Fibroblast of mammary gland (primary cell): ENCODE measurements at places on chromosomes 16 and 17.

GRCh38 chr17:2462481-2462880 is 49.2 kb downstream of the METTL16 start:
- no peak for DNase-seq

DNA sequence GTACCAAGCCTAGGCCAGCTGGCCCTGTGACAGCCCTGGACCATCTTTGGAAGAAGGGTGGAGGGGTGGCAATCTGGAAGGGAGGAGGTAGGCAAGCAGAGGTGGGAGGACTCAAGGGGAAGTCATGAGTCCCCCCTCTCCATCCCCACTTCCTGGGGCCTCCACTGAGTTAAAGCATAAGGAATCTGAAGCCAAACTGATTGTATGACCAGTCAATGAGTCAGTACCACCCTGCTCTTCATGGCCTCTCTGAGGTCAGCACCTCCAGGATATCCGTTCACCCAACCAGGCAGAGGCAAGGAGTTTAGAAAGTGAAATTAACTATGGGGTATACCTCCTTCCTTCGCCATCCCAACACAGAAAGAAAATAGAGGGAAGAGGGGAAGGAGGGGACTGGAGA is 272.7 kb downstream of the SOX9 start:
- DNase-seq = peak; percentile 91

DNA sequence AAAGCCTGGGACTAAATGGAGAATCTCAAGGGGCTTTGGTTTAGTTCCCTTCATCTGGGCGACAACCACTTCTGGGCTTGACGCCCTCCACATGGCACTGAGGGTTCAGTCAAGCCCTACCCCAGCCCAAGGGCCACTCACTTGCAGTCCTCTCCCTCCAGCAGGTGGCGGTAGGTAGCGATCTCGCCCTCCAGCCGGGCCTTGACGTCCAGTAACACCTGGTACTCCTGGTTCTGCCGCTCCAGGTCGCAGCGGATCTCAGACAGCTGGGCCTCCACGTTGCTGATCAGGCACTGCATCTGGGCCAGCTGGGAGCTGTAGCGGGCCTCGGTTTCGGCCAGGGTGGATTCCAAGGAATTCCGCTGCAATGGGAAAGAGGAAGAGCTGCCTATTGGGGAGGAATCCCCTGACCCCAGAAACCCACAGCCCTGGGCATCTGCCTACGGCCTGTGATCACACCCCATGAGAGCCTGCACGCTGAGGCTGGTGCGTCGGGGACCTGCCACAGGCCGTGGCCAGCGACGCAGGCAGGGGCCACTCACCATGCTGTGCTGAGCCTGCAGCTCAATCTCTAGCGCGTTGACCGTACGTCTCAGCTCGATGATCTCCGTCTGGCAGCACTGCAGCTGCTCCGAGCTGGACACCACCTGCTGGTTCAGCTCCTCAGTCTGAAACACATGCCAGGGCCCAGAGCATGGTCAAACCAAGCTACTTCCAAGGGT is 2.7 kb downstream of the KRT36 start:
- no peak for DNase-seq

- DNase-seq = no peak
Observed at GRCh38 chr17:7440113-7440833, 961 bp downstream of the FGF11 start.

GRCh38 chr16:65024767-65025178 is 97.1 kb downstream of the CDH11 start:
- peak; percentile 30 for DNase-seq

DNA sequence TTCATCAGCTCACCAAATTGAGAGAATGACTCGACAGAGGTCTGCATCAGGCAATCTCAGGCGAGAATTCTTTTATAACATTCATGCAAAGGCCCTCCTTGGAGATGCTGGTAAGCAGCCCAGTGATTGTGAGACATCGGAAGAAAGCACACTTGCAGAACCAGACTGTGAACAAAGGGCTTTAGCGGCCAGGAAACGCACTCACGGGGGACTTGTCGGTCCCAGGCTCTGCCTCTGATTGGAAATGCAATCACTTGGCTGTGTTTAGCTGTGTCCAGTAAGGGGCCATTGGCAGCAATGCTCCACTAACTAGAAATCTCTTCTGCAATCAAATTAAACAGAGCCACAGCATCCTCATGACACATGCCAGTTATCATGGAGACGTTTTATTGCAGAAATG is 226.7 kb upstream of the CDH13 start:
- no peak for DNase-seq

GRCh38 chr16:84752600-84752999 is 52.8 kb downstream of the USP10 start:
- DNase-seq = no peak

- peak; percentile 41 for DNase-seq
Observed at GRCh38 chr17:77420095-77420803, 279.5 kb downstream of the SEC14L1 start.

- no peak for DNase-seq
Observed at GRCh38 chr16:28316054-28316453, 23.7 kb downstream of the SBK1 start.

GRCh38 chr17:45641541-45641940 is 142.6 kb upstream of the CRHR1 start:
- no peak for DNase-seq

GRCh38 chr17:44095647-44096496 is 25.3 kb downstream of the G6PC3 start:
- peak; percentile 91 for DNase-seq

GRCh38 chr17:8687737-8688466 is 56.7 kb downstream of the CCDC42 start:
- no peak for DNase-seq

DNA sequence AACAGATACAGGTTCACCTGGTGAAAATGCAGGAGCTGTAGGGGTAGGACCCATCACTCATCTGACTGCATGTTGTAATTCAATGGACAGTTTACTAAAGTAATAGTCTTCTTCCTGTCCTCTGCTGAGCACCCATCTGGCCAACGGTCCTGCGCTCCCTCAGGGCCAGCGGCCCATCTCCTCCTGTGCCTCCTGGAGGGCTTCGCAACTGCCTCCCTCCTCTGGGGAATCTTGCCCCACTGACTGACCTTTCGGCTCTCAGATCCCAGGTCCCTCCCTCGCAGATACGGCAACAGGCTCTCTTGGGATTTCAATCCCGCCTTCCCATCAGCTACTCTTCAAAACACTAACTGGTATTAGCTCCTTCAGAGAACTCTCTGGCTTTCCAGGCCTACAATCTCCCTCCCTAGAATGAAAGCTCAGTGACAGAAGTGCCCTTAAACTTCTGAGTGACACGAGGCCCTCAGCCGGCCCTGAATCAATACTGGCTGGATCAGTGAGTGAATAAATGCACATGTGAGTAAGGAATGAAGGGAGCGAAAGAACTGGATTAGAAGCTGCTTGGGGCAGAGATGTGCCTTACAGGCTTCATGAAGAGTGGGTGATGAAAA is 1.3 kb downstream of the PEMT start:
- DNase-seq = no peak

DNA sequence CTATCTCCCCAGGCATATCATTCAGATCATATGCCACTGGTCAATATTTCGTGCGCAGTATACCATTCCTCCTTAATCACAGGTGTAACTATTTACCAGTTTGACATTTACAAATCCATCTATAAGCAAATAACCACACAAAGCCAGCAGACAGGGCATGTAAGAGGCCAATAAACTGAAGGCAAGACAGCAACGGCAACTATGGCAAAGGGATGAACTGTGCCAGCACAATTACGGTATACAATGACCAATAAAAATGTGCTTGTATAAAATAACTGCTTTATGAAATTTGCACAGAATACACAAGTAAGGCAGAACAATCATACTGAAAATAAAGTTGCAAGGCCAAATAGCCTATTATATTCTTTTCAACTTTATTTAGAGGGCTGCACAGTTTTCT is 9.2 kb downstream of the NETO2 start:
- DNase-seq = no peak

DNA sequence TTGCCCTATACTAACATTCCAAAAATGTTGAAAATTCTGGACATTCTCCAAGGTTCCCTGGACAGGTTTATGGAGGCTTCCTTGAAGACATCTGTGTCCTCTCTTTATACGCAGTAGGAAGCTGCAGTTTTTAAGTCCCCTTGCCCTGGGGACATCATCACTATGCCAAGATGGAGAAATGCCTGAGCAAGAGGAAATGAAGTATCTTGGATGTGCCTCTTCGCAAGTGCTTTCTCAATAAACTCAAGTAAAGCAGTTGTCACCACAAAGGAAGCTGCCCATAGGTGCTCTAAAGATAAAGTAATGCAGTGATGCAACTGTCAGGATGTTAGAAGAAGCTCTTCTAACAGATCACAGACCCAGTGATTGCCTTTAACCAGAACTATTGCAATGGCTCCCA is 71.0 kb downstream of the CDYL2 start:
- DNase-seq = no peak

DNA sequence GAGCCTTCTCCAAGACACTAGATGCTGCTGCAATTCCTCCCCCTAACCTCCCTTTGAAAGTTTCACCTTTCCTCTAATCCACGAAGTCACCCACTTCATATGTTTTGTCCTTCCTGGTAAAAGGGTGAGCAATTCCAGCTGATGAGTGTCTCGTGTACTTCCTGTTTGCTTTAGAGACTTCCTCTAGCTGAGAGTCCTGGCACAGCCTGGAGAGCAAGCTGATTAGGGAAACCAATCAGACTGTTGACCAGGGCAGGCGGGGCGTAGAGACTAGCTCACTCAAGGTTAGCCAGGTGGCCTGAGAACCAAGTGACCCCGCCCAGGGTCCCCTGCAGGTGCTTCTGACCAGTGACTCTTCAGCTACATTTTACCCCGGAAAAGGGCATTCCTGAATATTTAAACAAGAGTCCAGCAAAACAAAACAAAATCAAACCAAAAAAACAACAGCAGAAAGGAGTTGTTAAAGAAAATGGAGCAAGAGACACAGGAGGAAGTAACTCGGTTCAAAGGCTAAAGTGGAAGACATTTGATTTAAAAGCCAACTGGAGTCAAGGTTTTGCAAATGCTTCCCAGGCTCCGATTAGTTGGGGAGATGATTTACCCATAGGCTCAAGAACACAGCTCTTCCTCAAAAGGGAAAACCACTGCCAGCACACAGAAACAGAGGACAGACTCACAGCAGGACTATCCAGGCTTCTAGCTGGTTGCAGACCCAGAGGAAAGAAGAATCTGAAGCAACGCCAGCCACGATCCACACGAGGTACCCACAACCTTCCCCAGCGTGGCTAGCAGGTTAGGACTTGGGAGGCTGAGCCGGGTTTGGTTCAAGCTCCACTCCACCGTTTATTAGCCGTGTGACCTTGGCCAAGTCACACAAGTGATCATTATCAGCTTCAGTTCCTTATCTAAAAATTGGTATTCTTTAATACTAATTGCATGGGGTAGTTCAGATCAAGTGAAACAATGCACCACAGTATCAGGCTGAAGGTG is 13.4 kb downstream of the HSPB9 start:
- peak; percentile 73 for DNase-seq

- peak; percentile 99 for DNase-seq
Observed at GRCh38 chr17:66459811-66460270, 157.4 kb downstream of the PRKCA start.

DNA sequence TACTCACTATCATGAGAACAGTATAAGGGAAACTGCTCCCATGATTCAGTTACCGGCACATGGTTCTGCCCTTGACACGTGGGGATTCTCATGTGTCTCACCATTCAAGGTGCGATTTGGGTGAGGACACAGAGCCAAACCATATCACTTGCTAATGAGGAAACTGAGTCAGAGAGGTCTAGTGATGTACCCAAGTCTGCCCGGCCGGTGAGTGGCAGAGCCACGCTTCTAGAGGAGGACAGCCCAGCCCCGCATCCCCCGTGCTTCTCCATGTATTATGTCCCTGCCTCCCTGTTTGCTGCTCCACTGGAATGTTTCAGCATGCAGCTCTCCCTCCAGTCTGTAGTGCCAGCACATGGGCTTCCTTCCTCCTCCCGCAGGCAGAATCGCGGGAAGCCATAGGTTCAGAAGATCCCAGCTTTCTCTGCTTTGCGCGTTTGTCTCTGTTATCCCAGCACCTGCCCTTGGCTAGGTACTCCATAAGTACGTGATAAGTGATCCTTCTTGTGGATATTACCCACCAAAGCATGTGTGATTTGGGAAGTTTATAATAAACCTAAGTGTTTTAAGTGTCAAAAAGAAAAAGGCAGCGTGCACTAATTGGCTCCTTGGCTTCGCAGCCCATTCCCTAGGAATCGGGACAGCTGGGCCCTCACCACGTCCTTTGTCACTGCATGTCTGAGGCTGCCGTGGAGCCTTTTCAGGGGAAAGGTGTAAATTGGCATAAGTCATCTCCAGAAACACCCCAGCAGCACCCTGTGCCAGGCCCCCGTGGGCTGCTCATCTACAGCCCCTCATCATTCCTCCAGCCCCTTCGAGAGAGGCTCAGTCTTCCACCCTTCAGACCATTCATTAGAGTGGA is 103.8 kb downstream of the CLEC16A start:
- DNase-seq = peak; percentile 24

DNA sequence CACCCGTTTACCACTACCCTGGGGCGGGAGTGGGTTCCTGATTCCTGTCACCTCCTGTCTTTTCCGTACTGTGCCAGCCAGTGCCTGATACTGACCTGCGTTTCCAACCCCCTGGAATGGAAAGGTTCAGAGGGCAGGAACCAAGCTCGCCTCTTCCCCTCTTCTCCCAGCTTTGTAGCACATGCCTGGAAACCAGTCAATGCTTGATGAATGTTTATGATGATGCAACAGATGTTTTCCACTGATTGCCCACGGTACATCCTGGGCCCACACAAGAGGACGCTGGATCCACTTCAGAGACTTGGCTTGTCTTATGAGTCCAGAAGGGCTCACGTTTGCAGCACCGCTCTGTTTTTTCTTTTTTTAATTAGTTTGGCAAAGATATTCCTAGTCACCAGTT is 262.0 kb downstream of the CPPED1 start:
- DNase-seq = peak; percentile 21

DNA sequence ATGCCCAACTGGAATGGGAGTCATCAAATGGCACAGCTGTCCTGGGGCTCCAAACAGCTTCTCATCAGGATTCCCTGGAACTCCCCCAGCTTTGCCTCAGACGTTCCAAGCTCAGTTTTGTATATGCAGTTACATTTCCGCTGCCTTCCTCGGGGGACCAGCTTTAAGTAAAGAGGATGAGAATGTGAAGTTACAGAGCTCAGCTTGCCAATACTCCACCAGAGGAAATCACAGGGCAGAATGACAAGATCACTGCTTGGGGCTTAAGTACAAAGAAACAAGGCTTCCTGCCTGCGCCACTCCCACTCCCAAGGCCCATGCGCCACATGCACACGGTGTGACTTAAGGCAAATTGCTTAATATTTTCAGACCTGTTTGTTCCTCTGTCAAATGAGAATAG is 272.4 kb upstream of the CDH11 start:
- no peak for DNase-seq
